ENCODE measurements at places on chromosomes 2 and 18.

DNA sequence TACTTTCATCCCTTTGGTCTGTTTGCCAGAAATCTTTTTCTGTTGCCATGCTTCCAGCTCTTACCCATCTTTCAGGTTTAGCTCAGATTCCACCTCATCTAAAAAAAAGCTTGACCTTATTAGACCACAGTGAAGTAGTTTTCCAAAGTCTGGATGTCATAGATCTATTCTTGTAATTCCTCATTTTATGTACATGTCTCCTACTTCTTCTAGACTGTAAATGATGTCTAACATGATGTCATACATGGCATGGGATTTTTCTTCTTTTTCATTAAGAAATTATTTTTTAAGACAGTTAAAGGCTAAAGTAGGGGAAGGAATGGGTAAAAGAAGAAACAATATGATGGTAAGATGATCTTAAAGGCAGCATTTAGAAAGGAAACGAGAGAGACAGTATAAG, 11.3 kb downstream of the GLS start:
- DNase-seq, result no peak

DNA sequence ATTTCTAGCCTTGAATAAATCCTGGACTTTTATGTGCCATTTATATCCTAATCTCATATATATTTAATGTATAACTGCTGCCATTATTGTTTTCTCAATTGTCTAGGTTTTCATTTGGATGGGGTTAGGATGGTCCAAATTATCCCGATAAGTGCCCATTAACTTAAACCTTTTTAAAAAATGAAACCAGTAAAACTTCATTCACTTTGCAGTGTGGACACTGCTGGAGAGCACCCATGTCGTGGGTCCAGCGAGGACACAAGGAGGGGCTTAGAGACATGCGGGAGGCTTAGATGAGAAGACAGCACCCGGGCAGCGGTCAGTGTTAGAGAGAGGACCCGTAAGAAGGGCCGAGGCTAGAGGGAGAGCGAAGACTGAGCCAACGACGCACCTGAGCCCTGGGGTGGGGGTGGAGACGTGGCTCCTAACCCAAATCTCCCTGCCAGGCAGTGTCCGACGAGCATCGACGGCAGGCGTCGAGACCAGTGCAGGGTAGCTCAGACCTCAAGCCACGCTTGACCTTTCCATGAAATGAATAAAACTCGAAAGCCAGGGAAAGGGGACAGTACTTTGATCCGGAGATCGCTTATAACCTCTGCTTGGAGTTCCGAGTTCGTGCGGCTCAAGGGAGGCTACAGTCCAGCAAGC, 9.0 kb upstream of the EN1 start:
- no peak for DNase-seq

GRCh38 chr2:127004893-127005600, 101.9 kb downstream of the BIN1 start:
- DNase-seq, result no peak

- no peak for DNase-seq
Observed at GRCh38 chr2:170146784-170147183, 31.2 kb upstream of the MYO3B start.

- no peak for DNase-seq
Observed at GRCh38 chr18:44119607-44120006, 561.1 kb upstream of the SETBP1 start.

- no peak for DNase-seq
Observed at GRCh38 chr2:60548845-60549237, 4.6 kb downstream of the BCL11A start.

- no peak for DNase-seq
Observed at GRCh38 chr2:44843086-44843485, 98.4 kb upstream of the SIX3 start.

DNA sequence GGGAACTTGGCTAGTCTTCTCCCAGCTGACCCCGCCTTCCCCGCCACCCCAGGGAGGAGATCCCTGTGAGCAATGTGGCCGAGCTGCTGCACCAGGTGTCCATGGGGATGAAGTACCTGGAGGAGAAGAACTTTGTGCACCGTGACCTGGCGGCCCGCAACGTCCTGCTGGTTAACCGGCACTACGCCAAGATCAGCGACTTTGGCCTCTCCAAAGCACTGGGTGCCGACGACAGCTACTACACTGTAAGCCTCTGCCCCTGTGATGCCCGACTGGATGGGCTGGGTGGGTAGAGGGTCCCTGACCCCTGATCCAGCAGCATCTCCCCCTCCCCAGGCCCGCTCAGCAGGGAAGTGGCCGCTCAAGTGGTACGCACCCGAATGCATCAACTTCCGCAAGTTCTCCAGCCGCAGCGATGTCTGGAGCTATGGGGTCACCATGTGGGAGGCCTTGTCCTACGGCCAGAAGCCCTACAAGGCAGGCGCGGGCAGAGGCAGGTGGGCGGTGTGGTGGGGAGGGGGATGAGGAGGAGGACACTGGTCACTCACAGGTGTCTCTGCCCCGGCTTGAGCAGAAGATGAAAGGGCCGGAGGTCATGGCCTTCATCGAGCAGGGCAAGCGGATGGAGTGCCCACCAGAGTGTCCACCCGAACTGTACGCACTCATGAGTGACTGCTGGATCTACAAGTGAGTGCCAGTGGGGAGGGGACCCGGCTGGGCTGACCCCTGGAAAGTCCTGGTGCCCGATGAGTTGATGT, 24.2 kb downstream of the ZAP70 start:
- no peak for DNase-seq

- no peak for DNase-seq
Observed at GRCh38 chr18:9418047-9418690, 57.1 kb upstream of the RALBP1 start.

DNA sequence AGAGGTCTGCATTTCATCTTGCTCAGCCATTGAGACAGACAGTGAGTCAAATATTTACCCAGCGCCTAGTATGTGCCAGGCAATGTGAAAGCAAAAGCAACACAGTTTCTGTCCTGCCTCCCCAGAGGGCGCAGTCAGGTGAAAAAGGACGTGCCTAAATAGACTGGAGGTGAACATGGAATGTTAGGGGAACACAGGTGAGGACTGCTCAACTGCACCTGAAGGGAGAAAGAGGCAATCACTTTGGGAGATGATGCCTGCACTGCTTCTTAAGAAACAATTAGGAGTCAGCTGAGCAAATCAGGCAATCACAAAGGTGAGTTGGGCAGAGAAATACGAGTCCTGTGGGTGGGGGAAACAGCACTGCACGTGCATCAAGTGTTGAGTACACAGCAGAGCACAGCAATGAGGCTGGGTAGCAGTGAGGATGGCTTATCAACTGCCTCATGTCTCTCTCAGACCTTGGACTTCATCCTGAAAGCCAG, 218.3 kb upstream of the SMAD7 start:
- no peak for DNase-seq

DNA sequence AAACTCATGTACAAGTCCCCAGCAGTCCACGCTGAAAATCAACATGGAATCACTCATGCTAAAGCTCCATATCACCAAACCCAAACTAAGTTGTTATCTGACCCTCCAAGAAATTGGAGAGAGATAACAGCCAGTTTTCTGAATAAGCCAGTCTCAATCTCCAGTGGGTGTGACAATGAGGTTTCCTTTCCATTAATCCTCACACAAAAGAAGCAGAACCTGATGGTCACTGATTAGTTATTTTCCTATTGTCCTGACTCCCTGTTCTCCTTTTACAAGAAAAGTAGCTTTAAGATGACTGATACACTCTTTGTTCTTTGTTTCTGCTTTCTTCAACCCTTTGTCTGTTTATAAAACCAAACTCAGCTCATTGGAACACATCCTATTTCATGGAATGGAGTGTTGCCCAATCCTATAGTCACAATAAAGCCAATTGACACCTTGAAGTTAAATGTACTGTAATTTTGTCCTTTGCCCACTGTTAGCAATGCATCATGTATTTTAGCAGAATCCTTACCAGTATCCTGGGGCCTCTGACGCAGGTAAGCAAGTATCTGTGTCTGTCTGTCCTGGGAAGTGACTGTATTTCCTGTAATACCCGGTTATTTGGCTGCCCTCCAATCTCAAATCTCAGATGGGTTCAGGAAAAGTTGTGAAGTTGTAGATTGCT, 30.6 kb upstream of the SH3RF3 start:
- DNase-seq, result no peak

- no peak for DNase-seq
Observed at GRCh38 chr2:75464348-75464946, 96.3 kb downstream of the EVA1A start.

DNA sequence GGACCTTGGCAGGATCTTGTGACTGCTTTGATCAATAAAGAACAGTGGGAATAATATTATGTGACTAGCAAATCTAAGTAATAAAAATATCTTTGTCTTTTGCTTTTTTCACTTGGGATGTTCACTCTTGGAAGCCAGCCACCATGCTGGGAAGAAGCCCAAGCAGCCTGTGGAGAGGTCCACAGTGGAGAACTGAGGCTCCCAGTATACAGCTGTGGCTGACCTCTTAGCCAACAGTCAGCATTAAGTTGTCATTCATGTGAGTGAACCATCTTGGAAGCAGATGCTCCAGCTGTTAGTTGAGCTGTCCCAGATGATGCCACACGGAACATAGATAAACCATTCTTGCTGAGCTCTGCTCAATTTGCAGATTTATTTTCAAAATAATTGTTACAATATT, 160.0 kb downstream of the OSR1 start:
- DNase-seq, result no peak

GRCh38 chr2:187008111-187008510, 159.1 kb upstream of the ZSWIM2 start:
- no peak for DNase-seq

- no peak for DNase-seq
Observed at GRCh38 chr2:127448526-127448925, 30.3 kb downstream of the PROC start.

GRCh38 chr2:100718065-100718629, 101.8 kb upstream of the NPAS2 start:
- no peak for DNase-seq
